HS-27A (cell line): ENCODE measurements at places on chromosomes 13 and 19.

GRCh38 chr19:47615230-47615629, 6.3 kb downstream of the BICRA start:
- no peak for DNase-seq

- DNase-seq, result no peak
Measured at GRCh38 chr19:38319421-38320258, at the start of gene KCNK6. KCNK6 (plus strand) TSS chr19:38319845; CDS start chr19:38319951, 106 bp downstream.

DNA sequence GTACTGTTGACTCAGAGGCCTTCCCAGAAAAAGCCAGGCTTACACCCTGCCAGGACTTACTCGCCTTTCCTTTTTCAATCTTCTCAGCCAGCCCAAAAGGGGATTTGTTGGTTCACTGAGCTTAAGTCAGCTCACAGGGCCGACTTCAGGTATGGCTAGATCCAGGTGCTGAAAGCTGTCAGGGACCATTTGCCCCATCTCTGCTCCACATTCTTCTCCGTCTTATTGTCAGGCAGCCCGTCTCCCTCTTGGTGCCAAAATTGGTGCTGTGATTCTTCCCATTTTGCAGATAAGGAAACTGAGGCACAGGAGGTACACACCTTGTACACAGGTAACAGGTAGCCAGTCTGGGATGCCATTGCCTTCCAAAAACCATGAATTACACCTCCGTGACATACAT, 2.4 kb downstream of the C19orf38 start:
- DNase-seq, result no peak

DNA sequence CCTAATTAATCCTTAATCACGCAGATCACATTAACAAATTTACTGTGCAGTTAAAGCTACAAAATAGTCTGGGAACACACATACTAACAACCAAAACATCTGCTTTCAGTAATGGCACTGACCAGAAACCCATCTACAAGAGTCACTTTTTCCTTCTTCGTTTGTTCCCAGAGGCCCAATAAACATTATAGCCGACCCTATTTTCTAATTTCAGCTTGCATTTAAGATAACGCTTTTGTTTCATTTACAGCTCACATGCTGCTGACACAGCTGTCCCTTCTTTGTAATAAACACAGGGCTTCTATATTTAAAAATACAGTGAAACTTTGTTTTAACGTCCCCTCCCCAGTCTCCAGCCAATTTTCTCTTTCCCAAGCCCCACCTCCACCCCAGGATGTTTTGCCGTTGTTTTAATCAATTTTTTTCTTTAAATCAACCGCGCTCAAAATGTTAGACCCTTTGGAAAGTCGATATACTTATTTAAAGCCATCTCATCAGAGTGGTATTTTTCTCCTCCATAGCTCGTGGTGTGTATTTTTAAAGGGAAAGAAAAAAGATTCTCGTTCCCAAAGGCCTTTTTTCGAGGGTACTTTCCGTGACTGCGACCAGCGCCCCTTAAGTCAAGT, 1.7 kb upstream of the WBP4 start:
- no peak for DNase-seq

- no peak for DNase-seq
Measured at GRCh38 chr13:32042551-32042950, 11.0 kb downstream of the FRY start.

DNA sequence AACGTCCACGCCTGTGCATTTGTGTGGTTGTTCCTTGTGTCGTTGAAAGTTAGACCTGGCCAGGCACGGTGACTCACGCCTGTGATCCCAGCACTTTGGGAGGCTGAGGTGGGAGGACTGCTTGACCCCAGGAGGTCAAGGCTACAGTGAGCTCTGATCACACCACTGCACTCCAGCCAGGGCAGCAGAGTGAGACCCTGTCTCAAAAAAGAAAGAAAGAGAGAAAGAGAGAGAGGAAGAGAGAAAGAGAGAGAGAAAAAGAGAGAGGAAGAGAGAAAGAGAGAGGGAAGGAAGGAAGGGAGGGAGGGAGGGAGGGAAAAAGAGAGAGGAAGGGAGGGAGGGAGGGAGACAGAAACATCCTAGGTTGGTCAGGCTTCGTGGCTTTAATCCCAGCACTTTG, 5.1 kb downstream of the ZNF114 start:
- DNase-seq, result no peak

DNA sequence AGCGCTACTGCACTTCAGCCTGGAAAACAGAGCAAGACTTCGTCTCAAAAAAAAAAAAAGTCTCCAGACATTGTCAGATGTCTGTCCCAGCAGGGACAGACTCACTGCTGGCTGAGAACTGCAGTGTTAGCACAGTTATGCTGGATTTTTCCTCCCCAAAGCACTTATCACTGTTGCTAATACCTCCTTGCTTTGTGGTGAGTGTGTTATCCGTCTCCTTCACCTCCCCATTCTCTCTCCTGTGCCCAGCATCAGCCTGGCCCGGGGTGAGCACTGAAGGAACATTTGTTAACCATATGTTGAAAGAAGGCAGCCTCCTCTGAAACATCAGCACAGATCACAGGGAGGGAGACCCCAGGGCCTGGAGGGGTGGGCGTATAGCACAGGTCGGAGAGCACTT, 11.3 kb downstream of the MYO9B start:
- DNase-seq, result no peak

GRCh38 chr13:51526202-51526601, 58.1 kb upstream of the WDFY2 start:
- no peak for DNase-seq

- DNase-seq, result no peak
Measured at GRCh38 chr13:113839536-113840204, 24.2 kb downstream of the GAS6 start.
